ENCODE measurements at places on chromosomes 4 and X.

DNA sequence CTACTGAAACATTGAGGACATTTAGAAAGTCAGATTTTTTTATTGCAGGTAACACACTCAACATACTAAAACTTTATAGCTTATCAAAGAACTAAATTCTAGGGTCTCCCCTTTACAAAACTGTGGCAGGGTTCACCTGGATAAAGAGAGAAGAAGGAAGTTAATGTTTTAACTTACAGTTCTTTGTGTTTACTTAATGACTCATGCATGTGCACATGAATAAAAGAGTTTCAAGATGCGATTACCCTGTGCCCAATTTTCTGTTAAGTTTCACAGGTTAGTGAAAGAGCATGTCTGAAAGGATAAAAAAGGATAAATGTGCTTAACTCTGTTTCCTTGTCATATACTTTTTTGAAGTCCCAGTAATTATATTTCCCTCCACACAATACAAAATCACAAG, 16.8 kb downstream of the DCAF8L1 start:
- no peak for DNase-seq

DNA sequence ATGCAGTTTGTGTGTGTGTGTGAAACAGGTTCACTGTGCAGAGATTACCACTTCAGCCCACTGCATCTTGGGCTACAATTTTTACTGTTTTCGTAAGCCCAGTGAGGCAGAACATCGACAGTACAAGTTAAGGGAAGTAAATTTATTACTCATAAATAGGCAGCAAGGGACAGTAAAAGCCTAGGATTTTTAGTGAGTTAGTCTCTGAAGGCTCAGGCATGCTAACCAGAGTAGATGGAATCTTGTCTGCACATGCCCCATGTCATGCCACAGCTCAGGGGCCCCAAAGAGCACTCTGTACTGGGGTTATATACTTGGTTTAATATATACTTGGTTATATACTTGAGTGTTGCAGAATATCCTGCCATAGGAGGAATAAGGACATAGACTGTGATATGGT, 825.7 kb downstream of the TECRL start:
- no peak for DNase-seq

- no peak for DNase-seq
Observed at GRCh38 chrX:139720136-139720535, 12.2 kb upstream of the MCF2 start.

DNA sequence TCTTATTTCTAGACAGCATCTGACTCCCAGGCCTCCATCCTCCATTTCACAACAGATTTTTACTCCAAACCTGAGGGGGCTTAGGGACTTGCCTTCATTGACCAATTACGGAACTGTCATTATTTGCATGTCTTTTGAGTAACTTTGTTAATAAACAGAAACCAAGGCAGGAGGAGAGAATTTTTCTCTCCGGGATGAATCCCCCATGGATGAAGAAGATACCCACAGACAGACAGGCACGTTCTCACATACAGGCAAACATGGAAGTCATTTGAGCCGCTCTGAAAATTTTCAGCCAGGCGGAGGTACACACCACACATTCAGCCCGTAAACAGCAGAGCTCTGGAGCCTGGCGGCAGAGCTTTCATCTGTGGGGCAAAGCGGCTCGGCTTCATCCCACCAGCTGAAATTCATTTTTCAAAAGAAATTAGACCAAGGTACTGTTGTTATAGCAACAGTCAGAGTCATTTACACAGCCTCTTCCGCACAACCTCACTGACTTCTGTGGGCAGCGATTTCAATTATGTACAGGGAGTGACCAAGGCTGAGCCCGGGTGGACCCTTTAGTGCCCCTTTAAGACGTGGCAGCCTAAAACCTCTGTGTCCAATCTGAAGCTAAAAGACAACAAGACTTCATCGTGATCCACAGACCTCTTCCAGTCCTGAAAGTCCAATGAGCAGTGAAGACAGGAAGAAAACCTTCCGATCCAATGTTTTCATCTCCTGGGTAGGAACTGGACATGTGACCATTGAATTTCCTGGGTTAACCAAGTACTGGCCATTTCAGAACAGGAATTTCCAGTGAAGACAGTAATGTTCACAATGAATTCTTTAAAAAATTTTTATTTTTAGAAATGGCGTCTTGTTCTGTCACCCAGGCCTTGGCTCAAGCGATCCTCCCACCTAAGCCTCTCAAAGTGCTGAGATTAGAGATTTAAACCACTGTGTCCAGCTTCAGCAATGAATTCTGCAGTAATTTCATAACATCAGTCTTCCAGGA, 237.0 kb downstream of the MGST2 start:
- no peak for DNase-seq

DNA sequence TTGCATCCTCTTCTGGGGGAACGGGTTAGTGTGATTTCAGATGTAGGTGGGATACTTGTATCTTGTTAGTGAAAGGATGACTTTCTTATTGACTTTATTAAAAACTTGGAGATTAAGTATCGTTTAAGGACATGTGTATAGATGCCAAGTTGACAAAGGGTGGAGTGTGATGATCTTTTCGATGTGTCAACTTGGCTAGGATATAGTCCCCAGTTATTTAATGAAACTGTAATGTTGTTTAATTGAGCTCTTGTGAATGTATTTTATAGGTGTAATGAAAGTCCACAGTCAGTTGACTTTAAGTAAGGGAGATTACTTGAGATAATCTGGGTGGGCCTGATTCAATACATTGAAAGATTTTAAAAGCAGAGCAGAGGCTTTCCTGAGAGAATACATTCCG, 127.0 kb downstream of the AASDH start:
- no peak for DNase-seq

DNA sequence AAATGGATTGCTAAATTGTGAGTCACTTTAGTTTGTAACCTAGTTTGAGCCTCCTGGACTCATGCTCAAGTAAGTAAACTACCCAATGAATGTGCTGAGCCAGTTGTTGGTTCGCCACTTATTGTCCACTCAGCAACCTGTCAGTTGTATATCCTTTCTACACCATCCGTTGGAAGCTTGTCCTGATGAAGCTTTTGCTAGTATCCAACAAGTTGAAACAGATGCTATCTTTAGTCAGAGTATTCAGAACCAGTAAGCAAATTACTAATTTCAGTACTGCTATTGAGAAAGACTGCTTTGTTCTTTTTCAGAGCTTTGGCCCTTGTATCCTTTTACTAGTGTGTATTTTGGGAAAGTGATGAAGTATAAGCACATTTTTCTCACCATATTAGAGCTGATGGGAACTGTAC, 4.3 kb upstream of the NAA15 start:
- DNase-seq = no peak

DNA sequence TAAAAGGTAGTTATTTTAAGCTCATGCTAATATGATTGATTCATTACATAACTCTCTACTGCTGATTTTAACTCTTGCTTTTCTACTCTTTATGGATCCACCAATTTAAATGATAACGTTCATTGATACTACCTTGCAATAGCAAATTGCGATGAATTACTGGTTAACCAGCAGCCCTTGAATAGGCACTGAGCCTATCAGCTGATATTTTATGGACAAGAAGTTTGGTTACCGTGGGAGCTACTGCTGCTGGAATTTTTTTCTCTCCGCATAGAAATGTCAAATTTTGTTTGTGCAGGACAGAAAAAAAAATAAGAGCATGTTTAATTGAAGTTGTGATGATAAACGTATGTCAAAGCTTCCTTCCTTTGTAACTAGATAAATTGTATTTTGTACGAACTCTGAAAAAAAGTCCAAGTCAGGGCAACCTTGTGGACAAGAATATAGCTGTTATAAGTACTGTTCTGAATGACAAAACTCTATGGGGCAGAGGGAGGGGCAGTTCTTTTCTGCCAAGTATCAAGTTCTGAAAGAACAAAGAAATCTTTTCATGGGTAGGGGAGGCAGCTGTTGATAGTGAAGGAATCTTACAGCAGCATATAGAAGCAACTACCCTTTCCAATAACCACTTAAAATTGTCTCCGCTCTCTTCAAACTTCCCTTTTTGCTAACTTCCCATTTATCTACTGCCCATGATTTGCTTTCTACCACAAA, 434.9 kb upstream of the PABPC4L start:
- no peak for DNase-seq

DNA sequence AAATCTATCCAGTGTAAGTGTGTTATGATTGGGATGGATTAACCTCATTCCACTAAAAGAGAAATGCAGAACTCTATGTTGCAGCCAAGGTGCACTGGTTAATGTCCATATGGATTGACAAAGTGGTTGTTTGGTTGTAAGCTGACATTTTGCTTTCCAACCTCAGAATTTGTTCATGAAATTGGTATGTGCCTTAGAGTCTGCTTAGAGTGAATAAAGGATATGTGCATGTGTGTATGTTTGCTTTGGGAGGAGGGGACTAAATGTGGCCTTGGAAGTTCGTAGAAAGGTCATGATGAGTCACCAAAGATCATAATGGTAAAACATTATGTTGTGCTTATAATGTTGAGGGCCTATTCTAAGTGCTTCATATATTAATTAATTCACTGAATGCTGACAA, 44.1 kb upstream of the MBNL3 start:
- DNase-seq = no peak

- DNase-seq = no peak
Observed at GRCh38 chrX:151759041-151759708, 24.6 kb downstream of the CNGA2 start.

DNA sequence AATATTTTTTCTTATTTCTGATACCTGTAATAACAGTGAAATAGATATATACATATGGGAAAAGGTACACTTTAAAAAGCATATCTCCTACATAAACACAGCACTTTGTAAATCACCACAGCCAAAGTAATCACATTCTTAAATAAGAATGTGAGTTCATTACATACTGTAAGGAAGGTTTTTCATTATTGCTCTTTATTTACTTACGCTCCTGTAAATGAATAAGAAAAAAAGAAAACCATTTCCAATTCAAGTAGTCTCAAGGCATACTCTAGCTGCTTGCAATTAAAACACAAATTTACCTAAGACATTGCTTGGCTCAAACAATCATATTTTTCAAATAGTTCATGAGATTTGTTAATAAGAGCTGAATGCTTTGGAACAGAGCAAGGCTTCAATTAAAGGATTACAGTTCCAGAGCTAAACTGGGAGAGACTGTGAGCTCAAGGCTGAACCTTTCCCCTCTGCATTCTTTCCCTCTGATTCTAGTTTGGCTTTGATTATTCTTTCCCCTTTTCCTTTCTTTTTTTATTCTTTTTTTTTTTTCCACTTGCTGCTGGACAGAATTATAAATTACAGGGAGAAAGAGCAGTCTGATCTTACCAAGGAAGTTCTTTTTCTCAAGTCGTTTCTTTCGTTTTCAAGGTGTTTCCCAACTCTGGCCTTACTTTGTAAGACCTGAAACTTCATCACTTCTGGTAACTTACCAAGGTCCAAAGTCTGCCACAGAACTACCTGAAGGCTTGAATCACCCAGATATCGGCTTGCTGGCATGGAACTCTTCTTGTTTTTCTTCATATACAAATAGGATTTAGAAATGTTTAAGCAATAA, 278.3 kb downstream of the INPP4B start:
- no peak for DNase-seq

- DNase-seq = no peak
Observed at GRCh38 chrX:132227383-132228112, 8.3 kb upstream of the RAP2C start.

DNA sequence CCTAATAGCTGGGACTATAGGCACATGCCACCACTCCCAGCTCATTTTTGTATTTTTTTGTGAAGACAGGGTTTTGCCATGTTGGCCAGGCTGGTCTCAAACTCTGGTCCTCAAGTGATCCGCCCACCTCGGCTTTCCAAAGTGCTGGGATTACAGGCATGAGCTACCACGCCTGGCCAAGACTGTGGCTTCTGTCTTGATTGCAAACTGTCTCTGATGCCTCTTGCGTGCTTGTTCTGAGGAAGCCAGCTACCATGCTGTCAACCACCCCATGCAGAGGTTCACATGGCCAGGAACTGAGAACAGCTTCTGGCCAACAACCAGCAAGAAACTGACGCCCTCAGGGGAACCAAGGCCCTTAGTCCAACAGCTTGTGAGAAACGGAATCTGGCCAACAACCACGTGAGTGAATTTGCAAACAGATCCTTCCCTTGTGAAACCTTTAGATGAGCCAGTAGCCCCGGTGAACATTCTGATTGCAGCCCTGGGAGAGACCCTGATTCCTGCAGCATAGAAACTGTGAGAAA, 71.2 kb downstream of the SUPT20HL2 start:
- DNase-seq = no peak

DNA sequence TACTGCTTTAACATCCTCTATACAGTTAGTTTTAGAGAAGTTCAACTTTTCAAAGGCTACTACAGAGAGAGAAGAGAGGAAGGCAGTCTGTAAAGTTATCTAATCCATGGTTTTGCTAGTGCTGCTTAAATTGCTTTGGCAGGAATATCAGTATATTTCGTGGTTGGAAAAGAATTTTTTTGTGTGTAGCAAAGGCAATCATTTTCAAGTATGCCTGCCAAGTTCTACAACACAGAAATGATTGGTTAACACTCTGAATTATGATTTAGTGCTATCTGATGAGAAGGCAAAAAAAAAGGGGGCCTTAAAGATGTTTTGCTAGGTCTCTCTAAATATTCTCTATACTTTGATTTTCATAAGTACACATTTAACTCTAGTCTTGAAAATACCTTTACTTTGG, 133.1 kb downstream of the JADE1 start:
- DNase-seq = no peak

DNA sequence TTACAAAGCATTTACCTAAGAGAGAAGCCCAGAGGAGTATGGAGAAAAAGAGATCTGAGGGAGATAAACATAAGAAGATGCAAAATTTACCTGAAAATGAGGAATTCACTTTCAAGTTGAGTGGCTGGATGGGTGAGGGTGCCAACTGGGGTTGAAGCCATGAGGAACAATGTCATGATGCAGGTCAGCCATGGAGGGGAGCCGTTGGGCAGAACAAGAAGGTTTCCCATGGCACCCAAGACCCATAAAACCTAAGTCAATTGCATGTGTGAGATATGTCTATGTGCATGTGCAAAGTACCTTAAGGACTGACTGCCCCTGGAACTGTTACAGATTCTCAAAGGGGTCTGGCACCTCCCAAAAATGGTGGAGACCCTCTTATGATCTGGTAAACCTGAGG, 46.6 kb upstream of the PRRG1 start:
- DNase-seq = no peak

DNA sequence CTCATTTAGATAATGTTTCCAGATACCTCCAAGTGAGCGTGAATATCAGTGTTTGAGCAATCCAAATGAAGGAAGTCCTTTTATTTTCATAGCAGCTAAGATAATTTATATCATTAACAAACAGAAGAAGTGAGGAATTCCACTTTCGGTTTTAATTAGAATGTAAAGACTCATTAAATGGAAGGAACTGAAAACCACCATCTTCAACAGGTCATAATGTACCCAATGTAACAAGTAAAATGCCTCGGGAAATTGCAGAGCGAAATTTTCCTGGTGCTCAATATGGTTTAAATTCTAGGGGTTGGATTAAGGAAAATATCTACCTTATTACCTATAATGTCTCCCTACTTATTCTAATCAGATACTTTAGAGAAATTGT, 33.9 kb upstream of the SLC9A7 start:
- DNase-seq = no peak

DNA sequence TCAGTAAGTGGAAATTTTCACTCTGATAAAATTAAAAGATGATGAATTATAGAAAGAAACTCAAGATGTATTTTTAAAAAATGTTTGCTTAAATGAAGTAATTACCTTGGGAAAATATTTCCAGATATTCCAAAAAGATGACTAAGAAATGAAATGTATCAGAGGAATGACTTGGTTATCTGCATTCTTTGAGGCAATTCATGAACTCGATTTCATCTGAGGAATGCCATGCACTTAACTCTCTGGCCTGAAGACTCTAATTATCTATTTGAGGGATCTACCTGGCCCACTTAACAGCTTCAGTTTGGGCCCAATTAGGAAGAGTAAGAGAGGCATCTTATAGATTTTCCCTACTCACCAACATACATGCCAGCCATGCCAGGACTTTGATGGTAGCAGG, 182.3 kb downstream of the INPP4B start:
- no peak for DNase-seq

- no peak for DNase-seq
Observed at GRCh38 chrX:131302701-131303100, 13.6 kb upstream of the IGSF1 start.

All from activated gamma-delta T cell treated with anti-CD3 and anti-CD28 coated beads, Interleukin-2, amount 50 U/mL, for 16 hours (primary cell).